CD4-positive, alpha-beta T cell treated with Interleukin-21 for 1 hour (primary cell): ENCODE measurements at places on chromosomes 3 and 15.

GRCh38 chr3:82274897-82275296, 513.5 kb upstream of the GBE1 start:
- no peak for DNase-seq

DNA sequence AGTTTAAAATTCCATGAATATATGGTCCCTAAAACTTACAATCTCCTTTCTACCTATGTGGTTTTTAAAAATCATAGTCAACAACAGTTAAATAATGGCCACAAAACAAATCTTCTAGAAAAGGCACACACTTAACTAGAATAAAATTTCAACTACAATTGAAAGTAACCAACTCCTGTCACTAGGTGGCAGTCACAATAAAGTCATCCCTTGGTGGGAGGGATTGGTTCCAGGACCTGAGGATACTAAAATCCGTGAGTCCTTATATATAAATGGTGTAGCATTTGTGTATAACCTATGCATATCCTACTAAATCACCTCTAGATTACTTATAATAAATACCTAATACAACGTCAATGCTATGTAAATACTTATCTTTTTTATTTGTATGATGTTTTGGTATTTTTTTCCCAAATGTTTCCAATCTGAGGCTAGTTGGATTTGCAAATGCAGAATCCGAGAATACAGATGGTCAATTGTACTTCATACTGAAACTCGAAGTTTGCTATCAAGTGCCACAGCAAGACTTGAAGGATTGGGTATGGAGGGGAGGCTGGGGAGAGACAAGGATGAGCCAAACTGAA, 172.6 kb downstream of the FMN1 start:
- DNase-seq = peak; percentile 4

GRCh38 chr15:68061171-68061570, 7.1 kb downstream of the PIAS1 start:
- no peak for DNase-seq

GRCh38 chr3:135694142-135694541, 271.4 kb upstream of the PPP2R3A start:
- DNase-seq = no peak

GRCh38 chr15:90056529-90056928, 45.7 kb downstream of the IDH2 start:
- no peak for DNase-seq

DNA sequence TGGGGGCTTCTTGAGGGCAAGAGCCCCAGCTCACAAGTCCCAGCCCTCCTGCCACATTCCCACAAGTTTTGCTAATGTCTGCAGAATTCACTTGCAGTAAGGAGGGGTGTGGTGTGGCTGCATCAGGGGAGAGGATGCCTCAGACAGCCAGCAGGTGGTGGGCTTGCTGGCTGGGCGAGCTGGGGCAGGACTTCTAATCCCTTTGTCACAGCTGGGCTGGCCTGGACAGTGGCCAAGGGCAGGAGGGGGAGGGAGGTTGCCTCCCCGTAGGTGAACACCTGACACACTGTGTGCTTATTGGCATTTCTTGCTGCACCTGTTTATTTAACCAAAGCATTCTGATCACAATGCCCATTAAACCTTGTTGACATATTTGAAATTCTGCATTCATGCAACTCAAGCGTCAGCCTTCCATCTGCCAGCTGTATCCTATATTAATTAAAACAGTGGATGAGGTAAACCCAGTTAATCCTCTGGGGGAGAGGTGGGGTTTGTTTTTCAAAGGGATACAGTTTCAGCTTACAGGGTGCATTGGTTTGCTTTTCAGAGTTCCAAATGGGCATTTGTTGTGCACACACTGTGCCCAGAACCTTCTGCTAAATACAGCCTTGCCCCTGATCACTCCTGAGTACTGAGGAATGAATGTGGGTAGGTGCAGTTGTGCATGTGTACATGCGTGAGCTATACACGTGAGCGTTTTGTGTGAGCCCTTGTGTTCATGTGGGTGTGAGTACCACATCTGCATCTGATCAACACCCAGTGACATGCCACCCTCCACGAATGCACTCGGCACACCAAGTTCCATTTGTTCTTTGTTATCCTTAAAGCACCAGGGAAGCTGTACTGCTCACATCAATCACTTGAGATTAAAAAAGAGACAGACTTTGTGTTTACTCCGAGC, 268.7 kb downstream of the XXYLT1 start:
- DNase-seq = peak; percentile 23

DNA sequence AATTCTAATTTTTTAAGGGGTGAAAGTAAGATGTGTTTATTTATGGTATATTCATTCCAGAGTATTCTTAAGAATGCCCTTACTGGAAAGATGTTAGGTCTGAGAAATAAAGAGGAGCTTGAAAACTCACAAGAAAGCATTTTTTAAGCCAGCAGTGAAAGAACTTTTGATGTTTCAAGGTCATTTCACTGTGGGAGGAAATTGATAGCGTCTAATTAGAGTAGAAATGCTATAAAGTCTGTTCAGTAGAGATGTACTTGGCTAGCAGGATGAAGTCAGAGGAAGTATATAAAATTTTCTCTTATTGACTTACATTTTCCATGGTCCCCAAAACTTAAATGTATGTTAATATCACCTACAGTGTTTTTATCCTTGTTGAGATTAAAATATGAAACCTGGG, 354.6 kb downstream of the CNTN6 start:
- DNase-seq = no peak

DNA sequence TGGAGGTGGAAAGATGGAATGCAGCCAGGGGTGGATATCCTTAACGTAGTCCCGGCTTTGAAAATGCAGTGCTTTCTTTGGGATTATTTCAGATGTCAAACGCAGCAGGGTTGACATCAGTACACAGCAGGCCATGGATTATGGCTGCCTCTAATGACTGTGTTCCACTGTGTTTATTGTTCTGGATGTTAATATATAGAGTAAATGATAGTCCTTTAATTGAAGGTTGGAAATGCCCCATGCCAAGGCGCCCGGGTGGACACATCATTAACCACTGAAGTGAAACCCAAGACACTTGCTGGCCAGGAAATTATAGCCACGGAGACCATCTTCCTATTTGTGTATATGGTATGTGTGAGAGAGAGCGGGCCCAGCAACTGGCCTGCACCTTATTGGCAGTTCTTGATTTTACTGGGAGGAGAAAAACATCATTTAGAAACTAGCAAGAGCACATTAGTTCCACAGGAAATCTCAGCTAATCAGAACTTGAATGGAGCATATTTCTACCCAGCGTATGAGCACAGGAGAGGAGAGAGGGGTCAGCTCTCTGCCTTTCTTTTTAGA, 254.9 kb upstream of the RASGRP1 start:
- no peak for DNase-seq

DNA sequence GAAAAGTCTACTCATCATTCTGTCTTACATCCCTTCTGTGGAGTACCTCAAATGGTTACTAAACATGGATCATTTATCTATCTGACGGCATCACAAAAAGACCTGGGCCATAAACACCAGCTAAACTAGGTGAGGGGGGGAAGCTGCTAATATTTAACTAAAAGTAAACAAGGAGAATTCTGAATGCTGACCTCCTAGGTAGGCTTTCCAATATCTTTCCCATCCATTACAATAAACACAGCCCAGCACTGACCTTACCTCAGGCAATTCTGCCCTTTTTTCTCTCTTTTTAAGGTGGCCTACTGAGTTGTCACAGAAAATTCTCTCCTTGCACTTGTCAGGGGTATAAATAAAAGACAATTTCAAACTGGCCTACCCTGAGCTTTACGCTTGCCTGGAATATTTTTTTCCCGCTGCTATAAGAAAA, 33.1 kb downstream of the USF3 start:
- DNase-seq = no peak

GRCh38 chr15:35327789-35328188, 218.2 kb downstream of the DPH6 start:
- DNase-seq = no peak

- DNase-seq = no peak
Observed at GRCh38 chr3:32814361-32814760, 3.4 kb upstream of the TRIM71 start.

DNA sequence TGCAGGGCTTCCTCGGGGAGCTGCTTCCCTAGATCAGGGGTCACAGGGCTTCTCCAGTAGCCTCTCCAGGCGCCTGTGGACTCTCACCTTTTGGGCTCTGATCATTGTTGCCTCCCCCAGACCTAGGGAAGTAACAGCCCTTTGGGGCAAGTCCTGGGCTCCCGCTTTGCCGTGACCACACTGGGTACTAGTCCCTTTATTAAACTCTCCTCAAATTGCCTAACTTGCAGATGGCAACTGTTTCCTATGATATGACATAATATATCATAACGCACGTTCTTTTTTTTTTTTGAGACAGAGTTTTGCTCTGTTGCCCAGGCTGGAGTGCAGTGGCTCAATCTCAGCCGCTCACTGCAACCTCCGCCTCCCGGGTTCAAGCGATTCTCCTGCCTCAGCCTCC, 17.9 kb upstream of the NRROS start:
- DNase-seq = no peak

GRCh38 chr15:57205027-57205855, 171.1 kb upstream of the CGNL1 start:
- no peak for DNase-seq

DNA sequence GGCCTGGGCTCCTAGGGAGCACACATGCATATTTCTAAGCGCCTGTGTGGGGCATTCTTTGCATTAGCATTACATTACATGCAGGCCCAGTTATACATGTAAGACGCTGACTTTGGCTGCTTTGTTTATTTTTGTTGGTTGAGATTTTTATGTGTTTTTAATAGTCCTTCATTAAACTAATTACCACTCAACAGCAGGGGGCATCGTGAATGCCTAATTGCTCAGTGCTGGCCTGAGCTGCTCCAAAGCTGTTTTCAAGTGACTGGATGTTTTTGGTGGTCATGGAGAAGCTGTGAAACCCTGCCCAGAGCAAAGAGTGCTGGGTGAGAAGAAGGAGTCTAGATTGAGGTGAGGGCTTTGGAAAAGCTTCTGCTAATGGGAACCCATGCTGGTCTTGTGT, 41.5 kb downstream of the GPD1L start:
- no peak for DNase-seq

- no peak for DNase-seq
Observed at GRCh38 chr3:11385891-11386290, 113.7 kb downstream of the ATG7 start.

- no peak for DNase-seq
Observed at GRCh38 chr3:40617084-40617483, 92.3 kb downstream of the ZNF621 start.

GRCh38 chr3:39531066-39531465, 63.6 kb downstream of the MOBP start:
- DNase-seq = no peak

DNA sequence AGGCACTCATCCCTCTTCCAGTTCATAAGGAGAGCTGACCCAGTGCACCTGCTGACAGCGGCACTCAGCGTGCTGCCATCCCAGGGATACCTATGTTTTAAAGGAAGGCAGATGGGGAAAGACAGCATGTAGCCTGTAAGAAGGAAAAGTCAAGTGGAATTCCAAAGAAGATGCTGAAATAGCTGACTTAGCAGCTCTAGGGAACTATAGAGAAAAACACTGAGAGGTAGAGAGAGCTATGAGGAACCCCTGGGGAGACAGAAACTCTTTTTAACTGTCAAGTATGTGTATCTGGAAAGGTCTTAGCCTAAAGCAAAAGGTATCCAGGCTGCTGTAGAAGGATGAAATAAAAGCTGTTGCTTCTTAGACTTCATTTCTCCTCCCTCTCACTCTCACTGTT, 113.4 kb upstream of the BCL6 start:
- DNase-seq = no peak

- no peak for DNase-seq
Observed at GRCh38 chr3:50660386-50660785, 14.3 kb upstream of the DOCK3 start.

DNA sequence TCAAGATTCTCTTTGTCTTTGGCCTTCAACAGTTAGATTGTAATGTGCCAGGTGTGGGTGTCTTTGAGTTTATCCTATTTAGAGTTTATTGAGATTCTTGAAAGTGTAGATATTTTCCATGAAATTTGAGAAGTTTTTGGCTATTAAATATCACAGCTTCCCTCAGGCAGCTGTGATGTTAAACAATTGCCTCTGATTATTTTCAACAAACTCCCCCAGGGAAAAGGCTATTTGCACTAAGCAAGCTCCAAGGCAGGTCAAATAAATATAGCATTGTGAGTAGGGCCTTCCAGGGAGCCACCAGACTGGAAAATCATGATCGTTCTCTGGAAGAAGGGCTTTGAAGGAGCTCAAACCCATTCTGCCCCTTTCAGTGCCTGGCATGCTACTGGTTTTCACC, 107.0 kb downstream of the EEFSEC start:
- DNase-seq = no peak

DNA sequence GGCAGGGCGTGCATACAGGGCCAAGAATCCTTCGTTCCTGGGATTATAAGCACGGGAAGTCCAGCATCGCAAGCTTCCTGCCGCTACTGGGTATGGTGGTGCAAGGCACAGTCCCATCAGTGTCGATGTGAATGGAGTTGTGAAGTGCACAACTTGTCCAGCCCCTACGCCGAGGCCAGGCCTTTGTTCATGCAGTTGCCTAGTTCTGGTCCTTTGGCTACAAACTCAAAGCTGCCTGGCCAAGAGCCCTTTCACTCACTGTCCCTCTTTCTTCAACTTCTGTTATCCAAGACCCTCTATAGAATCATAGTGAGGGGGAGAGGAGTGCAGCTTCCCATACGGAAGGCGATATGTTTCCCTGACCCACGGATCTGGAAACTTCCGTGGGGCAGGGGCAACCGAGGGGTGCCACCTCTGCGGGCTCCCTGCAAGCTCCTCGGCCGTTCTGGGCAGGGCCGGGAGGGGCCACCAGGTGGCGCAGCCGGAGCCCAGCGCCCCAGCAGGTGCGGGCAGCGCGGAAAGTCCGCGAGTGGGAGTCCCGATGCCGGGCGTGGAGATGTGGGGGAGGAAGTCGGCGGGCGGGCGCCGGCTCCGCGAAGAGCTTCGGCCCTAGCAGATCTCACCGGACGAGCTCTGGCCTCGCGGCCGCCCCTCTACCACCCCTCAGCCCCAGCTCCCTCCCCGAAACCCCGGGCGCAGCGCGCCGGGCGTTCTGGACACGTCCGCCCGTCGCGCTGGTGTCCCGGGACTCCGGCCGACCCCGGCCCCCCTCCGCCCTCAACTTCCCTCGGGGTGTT, 693 bp downstream of the RASGRP1 start:
- DNase-seq = peak; percentile 89

GRCh38 chr3:107142171-107142570, 235.1 kb upstream of the CCDC54 start:
- DNase-seq = no peak

DNA sequence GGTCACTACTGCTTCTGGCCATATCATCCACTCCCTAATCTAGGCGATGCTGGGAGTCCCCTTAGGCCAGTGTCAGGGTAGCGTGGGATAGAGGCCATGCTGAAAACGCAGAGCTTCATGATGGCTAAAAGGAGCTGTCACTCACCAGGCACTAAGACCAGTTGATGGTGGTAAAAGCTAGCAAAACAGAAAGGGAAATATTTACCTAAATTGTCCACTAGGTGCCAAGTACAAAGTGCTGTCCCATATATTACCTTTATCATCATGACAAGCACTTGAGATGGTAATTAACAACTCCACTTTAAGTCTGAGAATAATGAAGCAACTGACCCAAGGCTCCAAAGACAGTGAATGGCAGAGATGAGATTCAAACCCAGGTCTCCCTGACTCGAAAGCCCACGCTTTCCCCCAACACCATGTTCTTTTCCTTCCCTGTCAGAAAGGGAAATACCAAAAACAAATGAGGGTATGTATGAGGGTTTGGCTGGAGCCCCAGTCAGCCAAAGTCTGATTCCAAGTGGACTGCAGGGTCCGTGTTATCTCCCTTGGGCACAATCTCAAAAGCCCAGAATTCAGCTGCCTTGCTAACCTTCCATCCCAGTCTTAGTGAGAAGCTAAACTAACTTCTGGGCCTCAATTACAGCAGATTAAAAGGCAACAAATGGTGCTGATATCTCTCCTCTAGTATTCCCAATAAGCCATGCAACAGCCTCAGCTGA, 84.7 kb downstream of the RBPMS2 start:
- DNase-seq = no peak
